ENCODE measurements at places on chromosomes 4 and X.

- no peak for DNase-seq
Measured at GRCh38 chr4:115058533-115058932, 54.9 kb downstream of the NDST4 start.

- DNase-seq: peak; percentile 63
Measured at GRCh38 chrX:17459008-17459611, 84.1 kb downstream of the NHS start.

GRCh38 chr4:38683276-38683675, 19.3 kb downstream of the KLF3 start:
- no peak for DNase-seq

- no peak for DNase-seq
Measured at GRCh38 chr4:142272452-142272851, 573.6 kb downstream of the INPP4B start.

GRCh38 chr4:53711926-53712325, 120.6 kb upstream of the LNX1 start:
- no peak for DNase-seq

DNA sequence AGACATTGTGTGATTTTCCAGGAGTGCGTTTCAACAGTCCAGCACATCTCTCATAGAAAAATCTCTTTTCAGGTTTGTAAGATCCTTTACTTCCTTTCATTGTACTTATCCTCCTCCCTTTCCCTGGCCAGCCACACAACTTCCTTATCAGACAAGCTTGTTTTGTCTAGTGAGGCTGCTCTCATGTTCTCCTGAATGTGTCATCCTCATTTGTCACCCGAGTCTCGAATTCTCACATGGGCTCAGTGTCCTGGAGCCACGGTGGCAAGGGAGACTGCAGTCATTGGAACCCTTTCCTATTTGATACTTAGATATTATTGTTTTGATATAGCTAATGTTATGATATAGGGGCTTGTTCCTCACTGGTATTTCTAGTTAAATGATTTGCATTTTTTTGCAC, 16.9 kb downstream of the SYNPO2 start:
- DNase-seq: no peak

GRCh38 chrX:9885150-9885549, 82.0 kb upstream of the CLDN34 start:
- peak; percentile 24 for DNase-seq

GRCh38 chr4:145820407-145820806, 118.2 kb downstream of the ZNF827 start:
- peak; percentile 30 for DNase-seq

DNA sequence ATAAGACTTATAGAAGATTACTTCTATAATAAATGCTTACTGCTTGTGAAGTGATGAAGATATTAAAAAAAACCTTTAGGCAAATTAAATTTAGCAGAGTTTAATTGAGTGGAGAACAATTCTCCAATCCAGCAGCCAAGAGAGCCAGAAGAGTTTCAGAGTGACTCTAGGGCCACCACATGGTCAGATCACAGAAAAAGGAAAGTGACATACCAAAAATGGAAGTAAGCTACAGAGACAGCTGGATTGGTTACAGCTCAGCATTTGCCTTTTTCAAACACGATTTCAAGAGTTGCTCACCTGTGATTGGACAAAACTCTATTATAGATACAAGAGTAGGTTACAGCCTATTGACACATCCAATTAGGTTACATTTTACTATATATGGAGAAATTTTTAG, 79.0 kb upstream of the TRAM1L1 start:
- DNase-seq: no peak

- no peak for DNase-seq
Measured at GRCh38 chrX:112705726-112706125, 26.0 kb upstream of the LHFPL1 start.

DNA sequence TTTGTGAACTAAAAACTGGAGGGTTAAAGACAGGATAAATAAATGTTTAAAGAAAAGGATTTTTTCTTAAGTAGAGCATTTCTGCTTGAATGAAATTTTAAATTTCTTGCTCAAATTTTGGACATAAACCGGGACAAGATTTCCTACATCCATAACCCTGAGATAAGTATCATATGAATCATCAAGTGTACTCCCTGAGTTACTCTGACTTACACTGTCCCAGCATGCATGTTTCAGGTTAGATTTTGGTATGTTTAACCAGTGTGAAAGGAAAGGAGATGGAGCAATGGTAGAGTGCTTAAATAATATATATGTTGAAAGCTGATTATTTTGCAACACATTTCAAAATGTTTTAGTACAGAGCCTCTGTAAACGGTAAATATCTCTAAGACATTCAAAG, 175.2 kb downstream of the ADGRL3 start:
- DNase-seq: no peak

DNA sequence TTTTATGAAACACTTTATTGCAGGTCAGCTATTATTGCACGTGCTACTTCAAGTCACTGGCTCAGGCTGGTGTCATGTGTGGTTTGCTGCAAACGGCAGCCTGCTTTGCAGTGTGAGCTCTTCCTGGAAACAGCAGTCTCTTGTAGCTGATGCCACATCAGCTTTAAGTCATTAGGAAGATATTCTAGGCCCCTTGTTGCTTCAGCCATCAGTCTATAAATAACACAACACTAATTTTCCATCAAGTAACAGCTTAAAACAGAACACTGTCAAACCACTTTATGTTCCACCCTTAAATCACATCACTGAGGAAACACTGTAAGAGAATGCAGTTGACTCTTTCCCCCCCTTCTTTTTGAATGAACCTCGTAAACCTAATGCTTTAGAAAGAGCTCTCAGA, 93.8 kb downstream of the GATB start:
- no peak for DNase-seq

- no peak for DNase-seq
Measured at GRCh38 chrX:24610516-24610915, 36.6 kb downstream of the PCYT1B start.

- no peak for DNase-seq
Measured at GRCh38 chrX:45699158-45699557, 498.5 kb upstream of the DIPK2B start.

DNA sequence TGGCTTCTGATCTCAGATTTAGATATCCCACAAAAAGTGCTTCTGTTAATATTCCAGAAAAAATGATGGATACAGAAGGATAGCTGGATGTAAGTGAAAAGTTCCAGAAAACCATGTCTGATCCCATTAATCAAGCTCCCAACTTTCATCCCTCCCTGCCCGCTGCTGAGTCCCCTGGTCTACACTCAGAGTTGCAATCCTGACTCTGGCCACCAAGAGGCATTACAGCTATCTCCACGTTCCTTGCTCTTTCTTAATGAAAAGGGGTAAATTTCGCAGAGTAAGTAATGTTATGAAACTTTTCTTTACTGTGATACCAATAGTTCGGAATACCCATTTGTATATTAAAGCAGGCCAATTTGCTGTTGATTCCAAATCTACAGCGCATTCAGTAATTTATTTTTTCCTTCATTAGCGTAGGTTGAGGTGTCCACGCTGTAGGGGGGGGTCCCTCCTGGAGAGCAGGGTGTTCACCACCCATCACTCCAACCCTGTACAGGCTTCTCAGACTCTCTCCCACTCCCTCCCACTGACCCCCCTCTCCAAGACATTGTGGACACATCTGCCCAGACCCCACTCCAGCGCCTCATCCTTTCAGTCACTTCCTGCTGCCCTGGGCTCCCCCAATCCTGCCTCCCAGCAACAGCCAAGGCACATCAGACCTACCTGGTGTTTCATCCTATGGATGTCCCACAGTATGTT, 55.1 kb downstream of the RAB40A start:
- DNase-seq: peak; percentile 39

DNA sequence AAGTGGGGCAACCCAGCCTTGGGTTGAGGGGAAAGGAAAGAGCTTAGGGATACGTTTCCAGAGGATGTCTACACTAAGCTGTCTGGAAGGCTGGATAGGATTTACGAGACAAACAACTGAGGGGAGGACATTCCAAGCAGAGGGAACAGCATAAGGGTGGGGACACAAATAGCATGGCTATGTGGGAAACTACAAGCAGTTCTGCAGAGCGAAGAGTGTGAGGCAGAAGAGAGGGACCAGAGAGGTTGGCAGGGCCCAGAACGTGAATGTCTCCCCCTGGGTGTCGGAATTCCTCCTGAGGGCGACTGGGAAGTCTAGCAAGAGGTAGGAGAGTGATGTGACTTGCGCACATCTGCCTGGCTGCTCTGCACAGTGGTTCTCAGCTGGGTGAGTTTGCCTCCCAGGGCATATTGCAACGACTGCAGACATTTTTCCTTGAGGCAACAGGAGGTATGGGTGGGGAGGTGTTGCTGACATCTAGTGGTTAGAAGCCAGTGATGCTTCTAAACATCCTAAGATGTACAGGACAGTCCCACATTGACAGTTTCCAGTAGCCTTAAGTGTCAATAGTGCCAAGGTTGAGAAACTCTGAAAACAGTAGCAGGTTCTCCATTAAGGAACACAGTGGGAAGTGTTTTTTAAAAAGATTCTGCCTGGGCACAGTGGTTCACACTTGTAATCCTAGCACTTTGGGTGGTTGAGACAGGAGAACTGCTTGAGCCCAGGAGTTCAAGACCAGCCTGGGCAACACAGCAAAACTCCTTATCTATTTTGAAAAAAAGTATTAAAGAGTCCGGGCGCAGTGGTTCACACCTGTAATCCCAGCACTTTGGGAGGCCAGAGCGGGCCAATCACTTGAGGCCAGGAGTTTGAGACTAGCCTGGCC, 9.2 kb downstream of the NDUFA1 start:
- peak; percentile 41 for DNase-seq

GRCh38 chrX:45745479-45745878, 544.8 kb upstream of the DIPK2B start:
- DNase-seq: no peak

- no peak for DNase-seq
Measured at GRCh38 chrX:149681182-149681581, 30.7 kb upstream of the MAGEA11 start.

DNA sequence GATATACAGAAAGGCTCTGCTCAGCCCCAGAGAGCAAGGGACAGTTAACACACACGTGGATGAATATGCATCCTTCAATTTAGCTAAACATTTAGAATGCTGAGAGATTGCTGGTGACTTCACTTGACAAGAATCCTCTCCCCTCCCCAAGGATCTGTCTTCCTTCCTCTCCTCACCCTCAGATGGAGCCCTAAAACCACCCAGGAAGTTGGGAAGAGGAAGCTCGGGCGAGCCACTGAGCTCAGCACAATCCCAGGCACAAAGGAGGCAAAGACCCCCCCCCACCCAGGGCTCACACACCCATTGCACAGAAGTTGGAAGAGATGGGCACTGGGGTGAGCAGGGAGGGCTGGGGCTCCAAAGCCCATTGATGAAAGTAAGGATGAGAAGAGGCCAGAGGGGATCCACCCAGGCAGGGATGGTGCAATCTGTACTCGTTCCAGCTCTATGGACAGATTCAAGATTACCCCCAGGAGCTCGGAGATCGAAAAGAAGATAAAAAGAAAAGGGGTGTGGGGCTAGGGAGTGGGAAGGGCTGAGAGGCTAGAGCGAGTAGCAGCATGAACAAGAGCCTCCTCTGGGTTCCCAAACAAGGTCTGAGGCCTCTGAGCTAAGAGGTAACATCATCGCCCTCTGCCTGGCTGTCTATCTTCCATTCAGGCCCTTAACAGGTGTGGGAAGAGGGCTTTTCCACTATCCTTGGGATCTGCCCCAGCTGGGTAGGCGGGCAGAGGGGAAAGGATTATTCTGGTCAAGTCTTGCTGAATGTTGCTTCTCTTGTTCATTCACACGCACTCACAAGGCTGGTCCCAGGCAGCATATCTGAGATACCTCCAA, 1.2 kb downstream of the TFE3 start:
- no peak for DNase-seq

- no peak for DNase-seq
Measured at GRCh38 chr4:34258176-34258575, 1986.1 kb downstream of the ARAP2 start.

DNA sequence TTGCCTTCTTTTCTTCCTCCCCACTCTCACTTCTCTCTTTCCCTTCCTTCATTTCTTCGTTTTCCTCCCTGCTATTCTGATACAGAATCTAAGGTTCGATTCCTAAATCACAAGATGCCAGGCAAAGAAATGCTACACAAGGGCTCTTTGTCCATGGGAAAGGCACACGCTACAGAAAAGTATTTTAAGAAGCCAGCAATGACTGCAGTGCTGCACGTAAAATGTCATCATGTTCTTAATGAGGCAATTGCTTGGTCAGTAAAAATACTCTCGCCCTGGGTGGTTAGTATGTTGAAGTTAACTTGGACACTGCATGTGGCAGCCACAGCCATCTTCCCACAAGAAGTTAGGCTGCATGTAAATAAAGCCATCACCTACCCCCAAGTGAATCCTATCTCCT, 178.4 kb downstream of the DHX15 start:
- DNase-seq: no peak

GRCh38 chr4:94995684-94996394, 238.1 kb downstream of the BMPR1B start:
- no peak for DNase-seq

All from NCI-H1694 (cell line).